Lung microvascular endothelial cell (primary cell): ENCODE measurements at places on chromosomes 1 and 21.

DNA sequence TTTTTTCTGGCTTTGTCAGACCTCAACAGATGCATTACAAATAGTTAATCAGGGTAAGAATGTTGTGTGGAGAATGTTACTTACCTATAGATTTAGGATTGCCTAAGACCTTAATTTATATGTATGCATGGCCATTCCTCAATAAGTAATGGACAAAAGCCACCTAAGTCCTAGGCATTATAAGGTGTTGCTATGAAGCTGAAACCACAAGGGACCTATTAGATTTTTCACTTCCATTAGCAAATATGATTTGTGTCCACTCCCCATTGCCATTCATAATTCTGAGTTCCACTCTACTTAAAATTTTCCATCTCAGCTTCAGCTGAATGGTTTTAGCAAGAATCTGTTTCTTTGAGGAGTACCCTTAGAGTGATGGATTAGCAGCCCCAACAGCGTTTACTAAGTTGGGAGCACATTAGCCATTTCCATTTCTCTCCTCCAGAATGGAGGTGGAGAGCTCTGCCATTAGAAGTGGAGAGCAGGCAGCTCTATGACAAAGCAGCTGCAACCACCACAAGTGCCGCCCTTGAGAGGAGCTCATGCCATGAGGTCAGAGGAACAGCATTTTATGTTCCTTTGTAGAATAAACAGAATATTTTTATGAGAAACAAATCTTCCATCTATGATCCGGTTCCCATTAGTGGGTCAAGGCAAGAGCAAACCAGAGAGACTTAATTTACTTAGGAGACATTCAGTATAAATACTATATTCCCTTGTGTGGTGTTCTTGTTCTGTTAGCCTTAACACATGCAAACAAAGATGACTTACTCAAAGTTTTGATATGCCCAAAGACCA is 28.9 kb upstream of the C1orf87 start:
- DNase-seq = no peak

- no peak for DNase-seq
Observed at GRCh38 chr21:29125979-29126378, 4.5 kb upstream of the MAP3K7CL start.

GRCh38 chr1:206925106-206925736 is 3.5 kb upstream of the FCMR start:
- DNase-seq = no peak

GRCh38 chr1:7745783-7746182 is 25.3 kb upstream of the VAMP3 start:
- DNase-seq = no peak

DNA sequence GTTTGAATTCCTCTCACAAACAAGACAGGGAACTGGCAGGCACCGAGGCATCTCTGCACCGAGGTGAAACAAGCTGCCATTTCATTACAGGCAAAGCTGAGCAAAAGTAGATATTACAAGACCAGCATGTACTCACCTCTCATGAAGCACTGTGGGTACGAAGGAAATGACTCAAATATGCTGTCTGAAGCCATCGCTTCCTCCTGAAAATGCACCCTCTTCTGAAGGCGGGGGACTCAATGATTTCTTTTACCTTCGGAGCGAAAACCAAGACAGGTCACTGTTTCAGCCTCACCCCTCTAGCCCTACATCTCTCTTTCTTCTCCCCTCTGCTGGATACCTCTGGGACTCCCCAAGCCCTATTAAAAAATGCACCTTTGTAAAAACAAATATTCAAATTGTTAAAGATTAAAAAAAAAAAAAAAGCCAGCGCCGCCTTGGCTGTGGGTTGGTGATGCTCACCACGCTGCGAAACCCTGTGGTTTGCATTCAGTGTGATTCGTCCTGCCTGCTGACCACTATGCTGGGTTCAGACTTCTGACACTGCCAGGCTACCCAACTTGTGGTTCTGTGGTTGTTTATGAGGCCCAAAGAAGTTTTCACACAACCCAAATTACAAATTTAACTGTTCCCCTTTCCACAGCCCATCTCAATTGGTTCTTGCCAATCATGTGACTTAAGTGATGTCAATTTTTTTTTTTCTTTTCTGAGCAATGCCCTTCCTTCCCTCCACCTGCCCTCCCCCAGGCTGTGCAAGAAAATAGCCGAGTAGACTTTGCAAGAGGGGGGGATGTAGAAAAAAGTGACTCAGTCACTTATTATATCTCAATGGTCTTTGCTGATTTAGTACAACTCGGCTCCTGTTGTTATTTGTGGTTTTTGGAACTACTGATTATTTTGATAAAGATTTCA is at the start of gene RUNX1:
Gene RUNX1 (minus strand): TSS at position 597 of the 912 bp plus-strand sequence.
- peak; percentile 85 for DNase-seq

DNA sequence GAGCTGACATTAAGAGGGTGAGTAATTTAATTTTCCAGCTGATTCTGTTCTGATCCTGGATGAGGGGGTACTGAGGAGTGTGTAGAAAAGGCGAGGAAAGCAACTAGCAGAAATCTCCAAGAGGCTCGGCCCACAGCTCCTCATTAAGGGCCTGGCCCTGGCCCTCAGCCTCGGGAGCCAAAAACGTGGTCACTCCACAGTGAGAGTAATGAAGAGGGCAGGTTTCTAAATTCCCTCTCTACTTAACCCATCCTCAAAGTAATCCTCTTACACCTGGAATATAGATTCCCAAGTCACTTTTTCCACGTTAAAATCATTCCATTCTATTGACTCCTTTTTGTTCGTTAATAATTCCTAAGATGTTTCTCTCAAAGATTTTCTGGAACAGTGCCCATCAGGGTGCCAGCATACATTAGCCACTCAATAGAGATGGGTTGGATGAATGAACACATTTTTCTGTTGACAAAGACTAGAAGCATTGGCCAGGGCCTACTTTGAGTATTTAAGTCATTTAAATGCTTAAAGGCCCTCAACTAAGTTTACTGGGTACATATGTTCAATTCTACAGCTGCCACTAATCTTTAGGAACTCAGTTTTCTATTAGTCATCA is 1.1 kb upstream of the COL11A1 start:
- no peak for DNase-seq

DNA sequence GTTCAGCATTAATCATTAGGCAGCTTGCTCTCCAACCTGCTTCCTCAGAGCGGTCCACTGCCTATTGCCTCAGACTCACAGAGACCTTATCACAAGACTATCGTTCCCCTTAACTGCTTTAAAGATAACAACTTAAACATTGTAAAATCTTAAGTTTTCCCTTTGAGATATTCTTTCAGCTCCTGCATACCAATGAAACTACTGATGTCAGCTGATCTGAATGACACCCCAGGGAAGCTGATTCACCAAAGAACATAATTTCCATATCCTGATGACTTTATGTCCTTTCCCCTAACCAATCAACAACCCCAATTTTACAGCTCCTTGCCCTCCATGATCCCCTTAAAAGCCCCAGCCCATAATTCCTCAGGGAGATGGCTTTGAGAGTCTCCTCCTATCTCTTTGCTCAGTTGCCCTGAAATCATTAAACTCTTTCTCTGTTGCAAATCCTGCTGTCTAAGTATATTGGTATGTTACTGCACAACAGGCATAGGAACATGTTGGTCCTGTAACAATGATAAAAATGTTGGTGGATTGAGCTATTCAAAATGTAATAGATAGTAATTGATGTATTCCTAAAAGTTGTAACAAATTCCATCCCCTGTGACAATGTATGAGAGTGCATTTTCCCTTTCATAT is 621.4 kb upstream of the RGS18 start:
- no peak for DNase-seq

DNA sequence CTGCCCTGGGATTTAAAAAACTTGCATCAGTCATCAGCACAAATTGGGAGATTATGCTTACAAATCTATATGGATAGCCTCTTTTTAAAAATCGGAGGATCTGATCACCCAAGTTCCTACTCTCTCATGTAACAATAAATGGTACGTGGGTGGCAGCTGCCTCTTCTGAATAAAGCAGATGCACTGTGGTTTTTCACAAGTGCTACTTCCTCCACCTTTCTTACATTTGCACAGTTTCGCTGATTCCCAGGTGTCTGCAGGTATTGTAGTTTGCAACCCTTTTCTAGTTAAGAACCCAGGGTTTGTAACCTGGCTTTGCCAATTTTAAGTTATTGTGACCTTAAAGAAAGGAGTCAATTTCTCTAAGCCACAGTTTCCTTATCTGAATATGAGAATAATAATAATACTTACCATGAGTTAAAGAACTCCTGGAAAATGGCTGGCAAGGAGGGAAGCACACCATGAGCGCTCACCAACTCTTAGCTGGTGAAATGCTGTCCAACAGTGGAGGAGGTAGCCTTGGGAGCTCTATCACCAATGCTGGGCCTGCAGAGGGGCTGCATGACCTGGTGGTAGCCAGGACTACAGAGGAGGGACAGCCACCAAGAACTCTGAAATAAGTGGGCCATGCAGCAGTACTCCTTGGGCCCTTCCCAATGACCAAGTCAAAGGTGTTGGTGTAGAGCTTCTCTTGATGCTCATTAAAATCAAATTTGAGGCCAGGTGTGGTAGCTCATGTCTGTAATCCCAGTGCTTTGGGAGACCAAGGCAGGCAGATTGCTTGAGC is 30.2 kb upstream of the KCNA2 start:
- no peak for DNase-seq
